Gastroesophageal sphincter (tissue), 4 donors: ENCODE measurements at places on chromosomes 1 and 21. TPM values are rescaled to one million over a fixed set of nuclear protein-coding genes. Genes with fewer than 3 reads are reported as not detected.

FHL3 gene
- total RNA-seq: 33.1 TPM

HEYL gene
- total RNA-seq: 5.6 TPM

PLA2G2D gene
- not detected for total RNA-seq

JAK1 gene
- 166 TPM for total RNA-seq

CCDC181 gene
- total RNA-seq: 1.2 TPM

TATDN3 gene
- 23.0 TPM for total RNA-seq

LCE1C gene
- not detected for total RNA-seq

FBXO2 gene
- total RNA-seq: 12.5 TPM

DIPK1A gene
- total RNA-seq: 33.2 TPM

CFHR5 gene
- total RNA-seq: not detected

SELP gene
- total RNA-seq: 3.5 TPM

CTSE gene
- not detected for total RNA-seq

SLC9C2 gene
- not detected for total RNA-seq

CEPT1 gene
- 26.8 TPM for total RNA-seq

PLCH2 gene
- 0.72 TPM for total RNA-seq

LCE1A gene
- total RNA-seq: not detected

LCE1B gene
- not detected for total RNA-seq

CACNA1E gene
- total RNA-seq: 0.17 TPM

OR2T33 gene
- not detected for total RNA-seq

E2F2 gene
- 0.08 TPM for total RNA-seq

RHD gene
- total RNA-seq: not detected

SH2D1B gene
- total RNA-seq: not detected

MPZ gene
- 7.7 TPM for total RNA-seq

CNR2 gene
- total RNA-seq: not detected

SVBP gene
- total RNA-seq: 36.5 TPM

TNFRSF4 gene
- 1.6 TPM for total RNA-seq

LRRC8C gene
- 5.4 TPM for total RNA-seq

C1QA gene
- total RNA-seq: 22.6 TPM

OR2AK2 gene
- not detected for total RNA-seq

WDR47 gene
- total RNA-seq: 31.3 TPM

TRIM17 gene
- total RNA-seq: not detected

SYCP1 gene
- total RNA-seq: not detected

TSPAN2 gene
- total RNA-seq: 72.8 TPM

ADAMTS4 gene
- 5.1 TPM for total RNA-seq

TMPRSS15 gene
- total RNA-seq: not detected

KRTAP10-1 gene
- total RNA-seq: not detected
